ENCODE measurements at places on chromosomes 12 and 14.

GRCh38 chr12:13117029-13117428, 13.6 kb upstream of the GSG1 start:
- DNase-seq = no peak

DNA sequence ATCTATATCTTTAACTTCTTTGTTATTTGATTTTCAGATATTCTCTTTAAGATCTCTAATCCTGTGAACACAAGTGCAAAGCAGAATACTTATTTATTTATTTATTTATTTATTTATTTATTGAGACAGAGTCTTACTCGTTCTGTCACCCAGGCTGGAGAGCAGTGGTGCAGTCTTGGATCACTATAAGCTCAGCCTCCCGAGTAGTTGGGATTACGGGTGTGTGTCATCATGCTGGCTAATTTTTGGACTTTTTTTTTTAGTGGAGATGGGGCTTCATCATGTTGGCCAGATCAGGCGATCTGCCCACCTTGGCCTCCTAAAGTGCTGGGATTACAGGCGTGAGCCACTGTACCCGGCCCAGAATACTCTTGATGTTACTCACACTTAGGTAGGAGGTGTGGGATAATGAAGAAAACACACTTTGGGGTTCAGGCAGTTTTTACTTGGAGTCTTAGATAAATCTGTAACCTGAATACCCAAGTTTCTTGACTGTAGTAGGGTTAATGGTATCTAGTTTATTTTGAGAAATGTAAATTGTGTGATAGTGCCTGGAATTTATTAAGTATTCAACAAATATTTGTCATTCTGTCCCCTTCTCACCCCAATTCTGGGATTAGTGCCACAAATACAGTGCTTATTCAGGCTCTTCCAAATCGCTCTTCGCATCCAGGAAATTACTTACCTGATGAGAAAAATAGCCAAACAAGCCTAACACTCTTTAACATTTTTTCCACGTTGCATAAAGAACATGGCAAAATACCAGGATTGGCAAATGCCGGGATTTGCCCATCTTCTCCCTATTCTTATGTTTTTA, 33.0 kb downstream of the METAP2 start:
- DNase-seq = no peak

GRCh38 chr14:103223818-103224352, 100.6 kb downstream of the TNFAIP2 start:
- DNase-seq = no peak

DNA sequence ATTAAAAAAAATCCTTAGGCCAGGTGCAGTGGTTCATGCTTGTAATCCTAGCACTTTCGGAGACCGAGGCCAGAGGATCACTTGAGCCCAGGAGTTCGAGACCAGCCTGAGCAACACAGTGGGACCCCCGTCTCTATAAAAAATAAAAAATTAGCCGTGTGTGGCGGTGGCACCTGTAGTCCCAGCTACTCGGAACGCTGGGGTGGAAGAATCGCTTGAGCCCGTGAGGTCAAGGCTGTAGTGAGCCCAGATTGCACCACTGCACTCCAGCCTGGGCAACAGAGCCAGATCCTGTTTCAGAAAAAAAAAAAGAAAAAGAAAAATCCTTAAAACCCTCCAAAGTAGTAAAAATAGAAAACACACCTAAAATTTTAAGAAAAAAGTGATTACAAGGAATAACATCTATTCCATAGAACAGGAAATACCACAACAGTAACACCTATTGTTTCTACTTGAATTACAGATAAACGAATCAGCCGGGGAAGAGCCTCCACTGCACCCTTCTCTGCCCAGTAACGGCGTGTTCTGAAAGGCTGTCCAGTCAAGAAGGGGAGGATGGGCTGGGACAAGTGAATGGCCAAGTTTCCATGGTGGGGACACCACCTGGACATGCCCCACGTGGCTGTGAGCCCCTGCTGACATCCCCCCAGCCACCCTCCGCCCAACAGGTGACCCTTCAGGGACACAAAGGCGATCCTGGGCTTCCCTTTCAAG, 17.8 kb downstream of the POLE start:
- no peak for DNase-seq

DNA sequence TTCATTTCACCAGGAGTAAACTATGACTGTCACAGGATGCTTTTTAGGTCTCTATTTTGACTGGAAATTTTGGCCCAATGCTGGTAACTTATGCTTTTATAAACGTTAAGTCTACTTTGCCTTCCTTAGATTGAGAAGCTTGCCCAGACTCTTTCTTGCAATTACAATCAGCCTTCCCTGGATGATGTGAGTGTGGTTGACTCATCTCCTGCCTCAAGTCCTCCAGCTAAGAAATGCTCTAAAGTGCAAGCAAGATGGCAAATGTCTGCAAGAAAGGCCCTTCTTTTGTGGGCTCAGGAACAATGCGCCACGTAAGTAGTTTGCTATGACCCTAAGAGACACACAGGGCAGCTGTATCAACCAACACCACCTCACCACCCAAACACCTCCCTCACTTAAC, 96.9 kb downstream of the SYNE2 start:
- DNase-seq = no peak

- no peak for DNase-seq
Observed at GRCh38 chr12:9244894-9245293, 36.7 kb upstream of the PZP start.

DNA sequence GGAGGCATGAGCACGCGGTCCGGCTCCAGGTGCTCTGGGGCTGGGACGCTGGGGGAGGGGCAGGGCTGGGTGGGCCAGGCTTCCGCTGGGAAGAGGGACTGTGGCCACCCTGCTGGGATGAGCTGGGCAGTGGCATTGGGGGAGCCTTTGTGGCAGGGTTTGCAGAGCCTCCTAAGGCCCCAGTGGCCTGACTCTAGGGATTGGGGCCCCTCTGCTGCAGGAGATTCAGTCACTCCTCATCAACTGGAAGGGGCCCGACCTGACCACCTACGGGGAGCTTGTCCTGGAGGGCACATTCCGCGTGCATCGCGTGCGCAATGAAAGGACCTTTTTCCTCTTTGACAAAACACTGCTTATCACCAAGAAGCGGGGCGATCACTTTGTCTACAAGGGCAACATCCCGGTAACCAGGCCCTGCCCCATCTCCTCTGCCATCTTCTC, 26.9 kb downstream of the PLEKHG3 start:
- DNase-seq = no peak

DNA sequence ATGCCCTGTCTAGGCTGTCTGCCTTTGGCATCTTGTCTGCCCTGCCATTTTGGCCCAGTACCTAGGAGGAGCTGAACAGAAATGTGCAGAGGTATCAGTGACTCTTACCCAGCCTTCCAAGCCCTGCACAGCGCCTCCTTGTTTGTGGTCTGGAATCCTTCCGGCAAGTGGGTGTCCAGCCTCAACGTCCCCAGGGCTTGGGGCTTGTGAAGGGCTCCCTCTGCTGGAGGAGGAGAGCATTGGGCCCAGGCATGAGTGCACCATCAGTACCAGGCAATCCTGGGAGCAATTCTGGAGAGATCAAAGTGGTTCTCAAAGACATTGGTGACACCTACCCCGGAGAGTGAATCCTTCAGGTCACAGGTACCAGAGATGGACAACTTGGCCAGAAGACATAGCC, 2.4 kb upstream of the TCL1B start:
- no peak for DNase-seq

DNA sequence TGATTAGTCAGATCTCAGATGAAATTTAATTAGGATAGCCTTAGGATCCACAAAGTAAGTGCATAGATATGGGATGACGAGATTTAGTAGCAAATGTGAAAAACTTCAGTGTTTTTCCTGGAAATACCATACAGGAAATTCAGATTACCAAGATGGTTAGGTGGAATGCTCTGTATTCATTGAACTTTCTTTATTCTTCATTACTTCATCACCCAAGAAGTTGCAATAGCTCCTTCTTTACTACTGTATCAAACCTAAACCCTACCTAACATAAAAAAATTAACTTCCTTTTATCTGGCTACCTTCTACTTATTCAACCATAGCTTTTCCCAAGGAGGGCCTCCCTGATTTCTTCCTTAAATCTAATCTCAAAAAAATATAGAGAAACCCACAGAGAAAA, 100.4 kb downstream of the TTC6 start:
- DNase-seq = no peak

DNA sequence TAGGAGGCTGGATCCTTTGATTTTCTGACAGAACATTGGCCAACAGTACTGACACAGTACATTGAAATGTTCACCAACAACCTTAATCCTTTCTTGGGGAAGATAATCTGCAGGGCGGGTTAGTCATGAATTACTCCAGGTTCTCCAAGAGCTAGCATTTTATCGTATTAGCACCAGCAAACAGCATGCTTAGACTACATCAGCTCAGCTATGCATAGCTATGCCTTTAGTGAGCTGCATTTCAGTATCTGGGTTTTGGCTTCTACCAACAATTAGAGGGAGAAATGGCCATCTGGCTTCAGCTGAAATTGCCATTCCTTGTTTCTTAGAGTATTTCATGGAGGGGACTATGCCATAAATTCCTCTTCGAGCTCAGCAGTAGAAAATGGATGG, 33.8 kb downstream of the SAMD4A start:
- DNase-seq = no peak

GRCh38 chr12:25135531-25136154, 59.3 kb downstream of the DNAI7 start:
- no peak for DNase-seq
